ENCODE measurements at places on chromosomes 11 and 22.

GRCh38 chr11:61966734-61967115 lies 709 bp downstream of the FTH1 start:
- peak; percentile 40 for DNase-seq

DNA sequence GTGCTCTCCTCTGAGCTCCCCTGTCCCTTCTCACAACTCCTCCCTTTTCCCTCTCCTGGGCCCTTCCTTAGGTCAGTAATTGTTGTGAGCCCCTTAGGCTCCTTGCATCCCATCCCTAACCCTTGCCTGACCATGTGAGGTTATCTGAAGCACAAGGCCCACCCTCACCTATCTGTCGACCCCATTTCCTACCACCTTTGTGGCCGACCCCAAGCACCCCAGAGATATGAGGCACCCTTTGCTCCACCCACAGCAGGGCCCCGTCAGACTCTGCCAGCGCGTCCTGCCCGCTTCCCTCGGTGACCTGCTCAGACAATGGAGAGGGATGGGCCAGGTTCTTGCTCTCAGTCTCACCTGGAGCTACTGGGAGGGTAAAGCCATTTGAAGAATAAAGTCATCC lies 1.3 kb downstream of the GNG3 start:
- peak; percentile 62 for DNase-seq

- DNase-seq, result no peak
Observed at GRCh38 chr11:128764424-128765095, 70.7 kb downstream of the FLI1 start.

GRCh38 chr11:126804363-126804762 lies 196.2 kb downstream of the KIRREL3 start:
- no peak for DNase-seq

GRCh38 chr11:97761175-97761574 lies 1259.6 kb upstream of the CNTN5 start:
- DNase-seq, result no peak

DNA sequence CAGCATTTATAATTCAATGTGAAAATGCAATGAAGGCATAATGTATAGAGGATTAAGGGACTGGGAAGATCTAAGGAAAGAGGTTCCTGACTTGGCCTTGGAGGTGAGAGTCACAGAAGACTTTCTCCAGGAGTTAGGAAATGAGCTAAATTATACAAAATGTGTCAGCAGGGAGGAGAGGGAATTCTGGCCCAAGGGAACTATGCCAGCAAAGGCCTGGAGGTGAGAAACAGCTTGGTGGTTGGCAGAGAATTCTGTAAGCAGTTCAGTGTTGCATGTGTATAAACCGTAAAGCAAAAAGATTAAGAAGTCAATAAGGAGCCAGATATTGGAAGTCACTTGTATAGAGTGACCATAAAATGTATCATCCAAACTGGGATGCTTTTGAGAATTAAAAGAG lies 142.2 kb upstream of the SESN3 start:
- DNase-seq, result no peak

DNA sequence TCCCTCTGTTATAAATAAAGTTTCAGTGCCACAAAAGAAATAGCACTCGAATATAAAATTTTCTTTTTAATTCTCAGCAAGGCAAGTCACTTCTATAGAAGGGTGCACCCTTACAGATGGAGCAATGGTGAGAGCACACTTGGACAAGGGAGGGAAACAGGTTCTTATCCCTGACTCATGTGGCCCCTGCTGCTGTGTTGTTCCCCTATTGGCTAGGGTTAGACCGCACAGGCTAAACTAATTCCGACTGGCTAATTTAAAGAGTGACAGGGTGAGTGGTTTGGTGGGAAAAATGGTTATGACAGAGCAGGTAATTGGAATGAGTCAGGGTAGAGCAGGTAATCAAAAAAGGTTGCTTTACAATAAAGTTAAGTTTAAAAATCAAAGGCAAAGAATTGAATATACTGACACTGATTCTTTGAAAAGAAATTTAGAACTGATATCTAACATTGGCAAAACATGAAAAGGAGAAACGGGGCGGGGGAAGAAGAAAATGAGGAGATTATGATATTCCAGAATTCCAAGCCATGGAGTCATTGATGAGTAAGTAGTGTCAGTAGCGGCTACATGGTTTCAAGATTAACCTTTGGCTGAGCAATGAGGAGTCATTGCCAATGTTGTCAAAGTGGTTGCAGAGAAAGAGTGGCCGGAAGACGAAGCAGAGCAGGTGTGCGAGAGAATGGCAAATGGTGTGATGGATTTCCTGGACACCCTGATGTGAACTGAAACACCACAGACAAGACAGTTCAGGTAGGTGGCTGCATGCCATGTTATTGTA lies 48.4 kb upstream of the MRGPRX1 start:
- DNase-seq, result no peak

GRCh38 chr11:86738568-86738967 lies 61.8 kb upstream of the PRSS23 start:
- no peak for DNase-seq

DNA sequence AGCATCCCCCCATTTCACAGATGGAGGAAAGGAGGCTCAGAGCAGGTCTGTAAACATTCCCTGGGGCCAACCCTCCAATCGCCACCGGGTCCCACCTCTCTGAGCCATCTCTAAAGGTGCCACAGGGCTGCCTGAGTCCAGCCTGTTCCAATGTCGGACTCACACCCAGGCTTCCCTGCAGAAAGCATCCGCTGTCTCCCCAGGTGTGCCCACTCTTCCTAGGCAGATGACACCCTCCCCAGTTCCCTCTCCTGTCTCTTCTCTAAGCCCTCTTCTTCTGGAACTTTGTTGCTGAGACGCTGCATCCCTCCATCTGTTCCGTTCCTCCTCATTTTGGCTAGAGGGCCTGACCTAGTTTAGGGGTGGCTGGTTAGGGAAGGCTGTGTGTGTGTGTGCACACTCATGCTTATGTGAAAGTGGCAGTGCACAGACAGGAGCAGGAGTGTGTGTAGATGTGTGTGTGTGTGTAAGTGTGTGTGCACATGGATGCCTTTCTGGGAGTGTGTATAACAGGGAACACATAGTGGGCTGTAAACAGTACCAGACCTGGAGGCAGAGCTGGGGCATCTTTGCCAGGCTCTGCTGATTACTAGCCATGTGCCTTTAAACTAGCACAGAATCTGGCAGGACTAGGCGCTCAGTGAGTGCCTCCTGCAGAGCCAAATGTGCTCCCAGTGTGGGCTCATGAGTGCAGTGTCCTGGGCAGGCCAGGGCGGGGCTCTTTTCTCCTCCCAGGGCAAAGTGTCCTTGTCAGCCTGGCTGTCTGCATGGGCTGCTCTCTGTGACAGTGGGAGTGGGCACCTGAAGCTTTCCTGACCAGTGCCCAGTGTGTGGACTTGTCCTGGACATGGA lies 77.3 kb upstream of the NECTIN1 start:
- DNase-seq, result no peak

- no peak for DNase-seq
Observed at GRCh38 chr11:45001466-45002165, 50.9 kb upstream of the TP53I11 start.

DNA sequence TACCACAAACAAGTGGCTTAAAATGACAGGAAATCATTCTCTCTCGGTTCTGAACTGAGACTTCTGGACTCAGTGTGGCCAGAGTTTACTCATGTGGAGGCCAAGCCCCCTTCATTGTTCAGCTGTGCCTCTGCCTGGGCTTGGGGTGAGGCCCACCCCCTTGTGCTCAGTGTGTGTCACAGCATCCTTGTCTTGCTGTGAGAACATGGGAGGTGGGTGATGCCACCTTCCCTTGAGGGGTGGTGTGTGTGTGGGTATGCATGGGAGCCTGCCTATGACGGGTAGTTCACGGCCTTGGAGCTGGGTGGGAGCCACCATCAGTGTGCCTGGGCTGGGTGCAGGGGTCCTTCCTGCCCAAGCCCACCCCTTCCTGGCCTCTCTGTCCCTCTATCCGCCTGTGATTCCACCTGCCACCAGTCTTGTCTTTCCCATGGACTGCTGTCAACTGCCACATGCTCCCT lies 101.7 kb downstream of the MORC2 start:
- DNase-seq, result no peak

GRCh38 chr11:121762820-121763219 lies 310.1 kb upstream of the SORL1-AS1 start:
- DNase-seq, result no peak

DNA sequence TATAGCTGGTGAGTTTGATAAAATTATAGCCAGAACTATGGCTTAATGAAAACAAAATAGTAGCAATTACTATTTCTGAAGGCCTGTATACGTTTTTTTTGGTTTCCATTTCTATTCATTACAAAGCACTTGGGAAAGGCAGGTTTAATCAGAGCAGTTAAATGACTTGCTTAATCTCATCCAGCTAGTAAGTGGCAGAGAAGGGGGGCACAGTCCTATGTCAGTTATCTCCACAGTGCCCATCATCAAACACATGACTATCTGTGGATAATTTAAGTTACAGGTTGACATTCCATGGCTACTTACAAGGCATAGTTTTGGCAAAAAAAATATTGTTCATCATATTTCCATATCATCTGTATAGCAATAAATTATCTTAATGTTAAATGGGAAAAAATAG lies 93.7 kb downstream of the PGR start:
- no peak for DNase-seq

DNA sequence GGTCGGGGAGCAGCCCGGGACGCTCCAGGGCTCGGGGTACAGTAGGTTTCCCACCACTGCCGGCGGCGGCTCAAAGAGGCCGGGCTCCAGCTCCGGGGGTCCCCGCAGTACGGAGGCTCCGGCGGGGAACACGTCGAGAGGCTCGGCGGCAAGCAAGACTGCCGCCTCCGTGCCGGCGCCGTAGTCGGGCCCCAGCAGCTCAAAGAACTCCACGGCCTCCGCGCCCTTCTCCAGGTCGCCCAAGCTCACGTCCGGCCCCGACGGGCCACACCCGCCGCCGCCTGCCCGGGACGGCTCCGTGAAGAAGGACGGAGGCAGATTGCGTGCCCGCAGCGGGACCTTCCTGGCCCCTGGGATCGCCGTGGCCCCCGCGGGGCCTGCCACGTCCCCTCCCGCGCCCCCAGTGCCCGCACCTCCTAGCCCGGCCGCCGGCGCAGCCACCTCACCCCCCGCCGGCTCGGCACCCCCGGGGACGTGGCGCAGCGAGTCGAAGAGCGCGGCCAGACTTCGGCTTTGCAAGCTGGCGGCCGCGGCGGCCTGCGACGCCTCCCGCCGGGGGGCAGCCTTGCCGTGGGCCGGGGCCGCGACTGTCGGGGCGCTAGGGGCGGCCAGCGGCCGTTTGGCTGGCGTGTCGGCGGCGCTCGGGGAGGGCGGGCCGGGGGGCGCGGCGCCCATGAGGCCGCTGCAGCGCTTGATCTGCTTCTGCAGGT lies 775 bp downstream of the FAM181B start:
- DNase-seq, result peak; percentile 39

DNA sequence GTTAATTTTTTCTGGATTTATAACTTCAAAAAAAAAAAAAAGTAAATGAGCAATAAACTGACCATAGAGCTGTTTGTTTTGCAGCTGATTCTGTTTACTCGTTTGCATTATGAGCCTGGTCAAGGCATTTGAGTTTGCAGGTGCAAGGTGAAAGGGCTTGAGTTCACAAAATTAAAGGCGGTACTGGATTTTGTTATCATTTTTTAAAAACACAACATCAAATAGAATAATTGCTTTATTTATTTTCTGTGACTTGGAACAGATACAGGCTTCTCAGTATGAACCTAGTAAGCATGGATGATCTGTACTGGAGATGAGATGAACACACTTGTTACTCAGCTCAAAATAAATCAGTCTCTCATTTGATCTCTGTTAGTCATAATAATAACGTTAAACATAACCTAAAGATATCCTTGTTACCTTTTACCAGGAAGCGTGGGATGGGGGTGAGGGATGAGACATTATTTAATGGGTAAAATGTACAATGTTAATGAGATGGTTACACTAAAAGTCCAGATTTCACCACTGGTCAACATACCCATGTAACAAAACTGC lies 137.8 kb downstream of the LUZP2 start:
- DNase-seq, result no peak

GRCh38 chr11:39860931-39861330 lies 1598.5 kb downstream of the LRRC4C start:
- no peak for DNase-seq

- no peak for DNase-seq
Observed at GRCh38 chr22:31692186-31692886, 30.3 kb upstream of the PISD start.

- DNase-seq, result no peak
Observed at GRCh38 chr22:42707496-42707895, 13.2 kb downstream of the A4GALT start.

- no peak for DNase-seq
Observed at GRCh38 chr22:19965771-19966709, 24.4 kb upstream of the TXNRD2 start.
